ENCODE measurements at places on chromosomes 11 and 22.

DNA sequence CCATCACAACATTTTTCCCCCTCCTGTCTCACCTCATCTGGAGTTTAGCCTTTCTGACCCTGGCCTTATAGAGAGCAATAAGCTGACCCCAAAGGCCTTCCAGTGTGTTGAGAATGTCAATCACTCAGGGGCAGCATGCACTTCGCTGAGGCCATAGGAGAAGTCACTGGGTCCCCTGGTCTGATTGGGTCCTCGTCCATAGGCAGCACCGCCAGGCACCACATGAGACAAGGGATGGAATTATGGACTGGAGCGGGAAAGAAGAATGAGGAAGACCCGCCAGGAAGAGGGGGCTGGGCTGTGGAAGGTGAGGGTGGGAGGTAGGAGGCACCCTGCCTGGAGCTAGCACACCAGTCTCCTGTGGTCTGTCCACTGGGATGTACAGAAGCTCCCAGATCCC is 72.9 kb downstream of the DSCAML1 start:
- no peak for DNase-seq

DNA sequence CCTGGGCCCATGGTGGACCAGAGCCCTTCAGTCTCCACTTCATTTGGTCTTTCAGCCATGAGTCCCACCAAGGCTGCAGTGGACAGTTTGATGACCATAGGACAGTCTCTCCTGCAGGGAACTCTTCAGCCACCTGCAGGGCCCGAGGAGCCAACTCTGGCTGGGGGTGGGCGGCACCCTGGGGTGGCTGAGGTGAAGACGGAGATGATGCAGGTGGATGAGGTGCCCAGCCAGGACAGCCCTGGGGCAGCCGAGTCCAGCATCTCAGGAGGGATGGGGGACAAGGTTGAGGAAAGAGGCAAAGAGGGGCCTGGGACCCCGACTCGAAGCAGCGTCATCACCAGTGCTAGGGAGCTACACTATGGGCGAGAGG is 4.3 kb downstream of the ZBTB16 start:
- no peak for DNase-seq

DNA sequence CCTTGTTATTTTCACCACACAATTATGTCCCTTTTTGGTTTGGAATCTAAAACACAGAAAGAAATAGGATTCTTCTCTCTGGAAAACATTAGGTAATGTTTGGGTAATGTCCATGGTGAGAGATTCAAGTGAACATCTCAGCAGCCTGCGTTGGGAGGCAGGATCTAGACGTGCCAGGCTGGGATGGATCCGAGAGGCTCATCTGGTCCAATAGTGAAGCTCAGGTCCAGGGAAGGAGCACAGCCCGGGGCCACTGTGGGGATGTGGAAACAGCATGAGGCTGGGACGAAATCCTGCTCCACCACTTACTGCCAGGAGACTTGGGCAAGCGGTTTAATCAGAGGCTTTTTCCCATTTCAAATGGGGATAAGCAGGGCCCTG is 109.9 kb downstream of the CSNK2A3 start:
- DNase-seq, result no peak

DNA sequence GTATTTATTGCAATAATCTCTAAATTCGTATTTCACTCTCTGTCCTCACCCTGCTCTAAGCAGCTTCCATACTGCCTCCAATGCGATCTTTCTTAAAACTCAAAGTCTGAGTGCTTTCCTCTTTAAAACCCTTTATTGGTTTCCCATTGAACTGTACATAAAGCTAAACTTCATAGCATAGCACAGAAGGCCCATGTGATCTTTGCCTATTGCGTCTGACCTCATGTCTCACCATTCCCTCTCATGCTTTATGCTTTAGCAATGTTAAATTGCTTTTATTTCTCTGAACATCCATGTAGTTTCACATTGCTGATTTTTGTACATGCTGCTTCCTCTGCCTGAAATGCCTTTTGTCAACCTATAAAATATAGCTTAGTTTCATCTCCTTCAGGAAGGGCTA is 28.4 kb downstream of the ZDHHC13 start:
- no peak for DNase-seq

DNA sequence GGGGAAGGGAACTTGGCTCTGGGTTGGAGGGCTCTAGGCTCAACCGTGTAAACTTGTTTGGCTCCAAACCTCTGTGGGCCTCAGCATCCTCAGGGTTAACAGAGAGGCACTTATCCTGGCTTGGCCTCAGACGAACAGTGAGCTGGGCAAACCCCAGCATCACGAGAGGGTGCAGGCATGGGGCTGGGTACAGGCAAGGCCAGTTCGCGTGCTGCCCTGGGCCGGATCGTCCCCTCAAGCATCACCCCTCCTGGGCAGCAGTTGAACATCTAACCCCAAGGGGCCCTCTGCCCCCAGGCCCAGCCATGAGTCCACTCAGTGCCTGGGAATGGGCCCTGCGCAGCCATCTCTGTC is 1.9 kb downstream of the EHBP1L1 start:
- no peak for DNase-seq

DNA sequence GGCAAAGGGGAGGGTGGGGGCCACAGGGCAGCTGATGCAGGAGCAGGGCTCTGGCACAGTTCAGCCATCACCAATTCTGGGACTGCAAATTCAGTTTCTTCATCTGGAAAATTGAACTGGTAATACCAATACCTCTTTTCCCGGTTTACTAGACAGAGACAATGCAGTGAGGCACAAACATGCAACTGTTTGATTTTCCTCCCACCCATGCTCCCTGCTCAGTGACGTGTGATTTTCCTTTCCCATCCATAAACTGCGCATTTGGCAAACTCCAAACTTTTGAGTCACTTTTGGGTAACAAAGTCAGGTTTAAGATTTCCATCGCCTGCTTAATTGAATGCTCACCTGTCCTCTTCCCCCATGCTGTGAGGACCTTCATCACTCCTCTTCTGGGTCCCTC is 23.2 kb downstream of the P2RY2 start:
- DNase-seq, result no peak

- no peak for DNase-seq
Measured at GRCh38 chr22:45009606-45010531, at the start of gene PHF21B. Gene PHF21B (minus strand): TSS chr22:45010005. CDS start chr22:45009549, 456 bp downstream.

GRCh38 chr11:80616070-80616800 is 1175.4 kb upstream of the TENM4 start:
- DNase-seq, result no peak

DNA sequence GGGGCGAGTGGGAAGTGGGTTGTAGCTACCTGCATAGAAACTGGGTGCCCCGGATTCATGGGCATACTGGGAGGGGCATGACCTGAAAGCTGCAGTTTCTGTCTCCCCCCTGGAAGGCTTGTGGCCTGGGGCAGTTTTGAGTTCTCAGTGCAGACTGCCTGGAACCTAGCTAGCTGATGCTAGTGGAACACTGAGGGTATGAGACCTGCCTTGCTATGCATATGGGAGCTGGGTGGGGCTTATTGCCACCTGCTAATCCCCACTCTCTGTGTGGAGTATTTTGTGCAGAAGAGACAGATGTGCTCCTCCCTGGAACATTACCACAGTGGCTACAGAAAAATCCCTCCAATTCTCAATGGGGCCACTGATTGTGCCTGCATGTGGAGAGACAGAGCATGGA is 11.7 kb upstream of the OR56B4 start:
- no peak for DNase-seq

DNA sequence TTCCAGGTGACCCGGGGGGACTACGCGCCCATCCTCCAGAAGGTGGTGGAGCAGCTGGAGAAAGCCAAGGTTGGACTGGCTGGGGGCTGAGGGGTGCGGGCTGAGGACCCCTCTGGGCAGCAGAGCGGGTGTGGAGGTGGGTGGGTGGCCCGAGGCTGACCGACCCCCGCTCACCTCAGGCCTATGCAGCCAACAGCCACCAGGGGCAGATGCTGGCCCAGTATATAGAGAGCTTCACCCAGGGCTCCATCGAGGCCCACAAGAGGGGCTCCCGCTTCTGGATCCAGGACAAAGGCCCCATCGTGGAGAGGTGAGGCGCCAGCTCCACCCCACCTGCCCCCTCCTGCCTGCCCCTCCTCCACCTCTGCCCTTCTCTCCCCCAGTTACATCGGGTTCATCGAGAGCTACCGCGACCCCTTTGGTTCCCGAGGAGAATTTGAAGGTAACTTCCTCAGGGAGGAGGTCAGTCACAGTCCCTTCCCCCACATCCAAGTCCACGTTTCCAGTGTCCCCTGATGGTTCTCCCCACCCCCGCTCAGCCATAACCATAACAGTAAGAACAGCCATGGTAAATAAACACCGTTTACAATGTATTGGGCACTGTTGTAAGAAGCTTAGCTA is 11.2 kb downstream of the DPP3 start:
- no peak for DNase-seq

DNA sequence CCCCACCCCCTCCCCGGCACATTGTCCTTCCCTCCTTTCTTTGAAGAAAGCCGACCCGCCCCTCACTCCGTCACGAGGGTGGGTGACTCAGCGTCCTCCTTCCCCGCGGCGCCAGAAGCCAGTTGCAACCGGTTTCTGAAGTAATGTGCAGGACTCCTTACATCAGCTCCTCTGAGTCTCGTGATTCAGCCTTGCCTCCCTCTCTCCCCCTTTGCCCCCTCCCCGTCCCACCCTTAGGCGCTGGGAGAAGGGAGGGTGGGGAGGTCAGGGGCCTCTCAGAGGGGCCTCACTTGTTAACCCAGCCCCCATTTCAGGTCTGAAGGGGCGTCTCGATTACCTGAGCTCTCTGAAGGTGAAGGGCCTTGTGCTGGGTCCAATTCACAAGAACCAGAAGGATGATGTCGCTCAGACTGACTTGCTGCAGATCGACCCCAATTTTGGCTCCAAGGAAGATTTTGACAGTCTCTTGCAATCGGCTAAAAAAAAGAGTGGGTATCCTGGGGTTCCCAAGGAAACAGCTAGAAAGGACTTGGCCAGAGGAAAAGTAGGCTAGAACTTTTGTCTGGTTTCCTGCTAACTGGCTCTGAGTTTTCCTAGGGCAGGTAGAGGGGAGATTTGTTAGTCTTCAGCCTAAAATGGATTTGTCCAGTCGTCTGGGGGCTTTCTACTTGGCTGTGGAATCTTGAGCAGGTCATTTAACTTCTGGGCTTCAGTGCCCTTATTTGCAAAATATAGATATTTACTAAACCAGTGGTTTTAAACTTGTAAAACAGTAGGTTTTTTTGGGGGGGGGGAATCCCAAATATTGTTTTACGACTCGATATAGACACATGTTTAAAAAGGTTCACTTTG is 1.1 kb downstream of the SLC3A2 start:
- DNase-seq, result peak; percentile 96

- DNase-seq, result no peak
Measured at GRCh38 chr11:72012897-72013721, 14.4 kb downstream of the IL18BP start.
